NCI-H69 (cell line): ENCODE measurements at places on chromosomes 11 and 22.
A peak's percentile ranks its signal among the peaks of the same experiment; 100 is the strongest.

GRCh38 chr22:44119669-44120313 lies 60.9 kb upstream of the PARVG start:
- no peak for DNase-seq

DNA sequence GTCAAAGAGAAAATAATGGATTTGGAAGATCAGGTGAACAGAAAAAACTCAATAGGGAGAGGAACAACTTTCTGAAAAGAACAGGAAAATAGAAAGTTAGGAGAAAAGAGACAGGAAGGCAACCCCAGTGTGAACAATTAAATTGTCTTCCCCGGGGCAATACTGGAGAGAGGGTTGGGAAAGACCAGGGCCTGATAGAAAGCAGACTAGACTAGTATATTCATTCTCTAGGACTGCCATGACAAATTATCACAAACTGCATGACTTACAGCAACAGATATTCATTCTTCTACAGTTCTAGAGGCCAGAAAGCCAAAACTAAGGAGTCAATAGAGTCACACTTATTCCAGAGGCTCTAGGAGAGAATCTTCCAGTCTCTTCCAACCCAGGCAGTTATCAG lies 482.8 kb downstream of the SOX6 start:
- no peak for DNase-seq

DNA sequence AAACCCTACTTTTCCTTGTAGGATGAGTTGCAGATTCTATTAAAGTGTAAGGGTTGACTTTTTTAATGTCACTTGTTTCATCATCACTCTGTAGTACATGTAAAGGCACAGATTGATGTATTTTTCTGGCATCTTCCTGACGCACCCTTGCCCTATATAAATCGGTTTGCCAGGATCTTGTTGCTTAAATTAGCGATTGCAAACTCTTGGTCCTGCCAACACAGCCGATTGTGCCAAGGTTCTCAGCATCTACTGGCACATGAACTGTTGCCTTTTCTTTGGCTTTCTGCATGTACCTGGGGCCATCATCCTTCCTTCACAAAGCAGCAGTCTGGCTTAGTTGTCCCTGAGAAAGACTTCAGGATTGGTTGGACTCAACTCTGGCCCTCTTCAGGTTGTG lies 7.5 kb upstream of the LIN7C start:
- DNase-seq = no peak

DNA sequence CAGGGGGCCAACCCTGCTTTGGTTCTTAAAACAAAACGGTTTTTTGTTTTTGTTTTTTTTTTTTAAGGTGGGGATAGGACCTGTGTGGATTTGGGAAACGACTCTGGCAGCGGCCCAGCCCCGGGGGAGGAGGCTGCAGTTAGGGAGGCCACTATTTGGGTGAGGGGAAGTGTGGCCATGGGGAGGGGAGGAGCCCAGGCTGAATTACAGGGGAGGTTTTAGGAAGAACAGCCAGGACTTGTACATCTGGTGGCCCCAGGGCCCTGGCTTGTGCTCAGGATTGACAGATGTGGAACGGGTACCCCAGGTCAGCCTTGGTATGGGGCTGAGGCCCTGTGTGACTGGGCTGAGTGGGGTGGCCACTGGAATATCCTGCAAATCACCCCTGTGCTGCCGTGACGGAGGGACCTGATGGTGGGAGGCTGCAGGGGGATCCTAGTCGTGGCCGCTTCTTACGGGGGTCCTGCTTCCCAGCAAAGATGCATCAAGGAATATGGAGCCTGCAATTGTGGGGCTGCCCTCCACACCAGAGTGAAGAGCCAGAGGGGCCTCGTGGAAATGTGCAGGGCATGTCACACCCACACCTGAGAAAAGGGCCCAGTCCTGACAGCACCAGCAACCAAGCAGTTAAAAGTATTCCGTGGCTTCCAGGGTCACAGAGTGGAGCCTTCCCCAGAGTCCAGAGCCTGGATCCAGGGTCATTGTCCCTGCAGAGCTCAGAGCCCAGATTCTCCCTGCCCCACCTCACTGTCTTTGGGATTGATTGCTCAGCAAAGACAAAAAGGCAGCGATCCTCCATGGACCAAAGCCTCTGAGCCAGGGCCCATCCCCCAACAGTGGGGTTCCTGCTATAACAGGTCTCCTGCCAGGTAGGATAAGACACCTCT lies 55.2 kb upstream of the WNT7B start:
- peak; percentile 67 for DNase-seq

- DNase-seq = no peak
These were observed 93.8 kb upstream of the TOP3B start for GRCh38 chr22:22076361-22076760.

DNA sequence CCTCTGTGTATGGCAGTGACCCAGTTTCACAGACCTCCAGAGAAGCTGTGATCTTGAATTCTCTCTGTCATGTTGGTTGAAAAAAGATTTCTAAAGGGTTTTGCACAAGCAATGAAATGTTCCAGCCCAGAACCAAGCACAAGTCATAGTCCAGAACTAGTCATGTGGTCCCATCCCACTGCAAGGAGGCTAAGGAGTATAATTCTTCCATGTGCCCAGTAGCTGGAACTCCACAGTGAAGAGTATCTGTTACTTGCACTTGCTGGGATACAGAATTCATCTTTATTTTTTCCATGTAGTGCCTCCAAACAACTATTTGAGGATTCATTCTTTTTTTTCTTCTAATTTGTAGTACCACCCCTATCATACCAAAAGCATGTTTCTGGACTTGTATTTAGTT lies 9.9 kb upstream of the MMP8 start:
- DNase-seq = peak; percentile 22

DNA sequence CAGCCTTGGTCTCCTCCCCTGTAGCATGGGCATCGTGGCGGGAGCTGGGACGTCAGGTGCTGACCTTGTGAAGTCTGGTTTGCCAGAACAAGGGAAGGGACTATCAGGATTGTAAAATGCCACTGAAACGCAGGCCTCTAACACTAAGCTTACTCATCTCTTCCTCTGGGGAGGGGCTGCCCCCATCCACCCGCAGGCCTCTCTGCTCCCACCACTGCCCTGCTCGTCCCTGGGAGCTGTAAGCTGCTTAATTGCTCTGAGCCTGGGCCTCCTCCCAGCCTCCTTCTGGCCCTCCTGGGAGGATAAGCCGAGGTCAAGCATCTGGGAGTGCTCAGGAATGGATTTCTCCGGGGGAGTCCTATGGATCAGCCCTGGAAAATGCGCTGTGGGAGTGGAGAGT lies 8.4 kb downstream of the SHISAL1 start:
- no peak for DNase-seq

GRCh38 chr11:62143727-62144126 lies 19.9 kb downstream of the INCENP start:
- no peak for DNase-seq

DNA sequence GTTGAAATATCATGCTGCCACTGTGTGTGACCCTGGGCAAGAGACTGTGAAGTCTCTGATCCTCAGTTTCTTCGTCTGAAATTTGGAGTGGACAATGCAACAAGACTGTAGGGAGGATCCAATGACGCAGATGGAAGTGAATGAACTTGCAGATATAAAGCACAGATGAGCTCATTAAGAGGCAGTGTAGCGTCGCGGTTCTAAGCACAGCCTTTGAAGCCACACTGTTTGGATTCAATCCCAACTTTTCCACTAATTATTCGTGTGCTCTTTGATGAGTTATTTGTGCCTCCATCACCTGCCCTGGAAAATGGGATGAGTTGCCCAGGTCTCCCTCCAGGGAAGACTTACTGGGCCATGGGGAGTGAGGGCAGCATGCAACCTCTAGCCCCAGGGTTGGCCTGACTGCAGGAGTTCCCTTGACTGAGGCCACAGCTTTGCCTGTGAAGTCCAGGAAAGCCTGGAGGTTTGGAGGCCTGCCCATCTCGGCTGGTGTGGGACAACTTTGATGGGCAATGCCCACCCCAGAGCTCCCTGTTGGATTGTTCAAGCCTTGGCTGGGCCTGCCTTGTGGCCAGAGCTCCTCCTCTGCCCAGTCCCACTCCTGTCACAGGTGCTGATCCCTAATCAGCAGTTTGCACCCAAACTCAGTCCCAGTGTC lies 266.0 kb upstream of the B3GAT1 start:
- no peak for DNase-seq

DNA sequence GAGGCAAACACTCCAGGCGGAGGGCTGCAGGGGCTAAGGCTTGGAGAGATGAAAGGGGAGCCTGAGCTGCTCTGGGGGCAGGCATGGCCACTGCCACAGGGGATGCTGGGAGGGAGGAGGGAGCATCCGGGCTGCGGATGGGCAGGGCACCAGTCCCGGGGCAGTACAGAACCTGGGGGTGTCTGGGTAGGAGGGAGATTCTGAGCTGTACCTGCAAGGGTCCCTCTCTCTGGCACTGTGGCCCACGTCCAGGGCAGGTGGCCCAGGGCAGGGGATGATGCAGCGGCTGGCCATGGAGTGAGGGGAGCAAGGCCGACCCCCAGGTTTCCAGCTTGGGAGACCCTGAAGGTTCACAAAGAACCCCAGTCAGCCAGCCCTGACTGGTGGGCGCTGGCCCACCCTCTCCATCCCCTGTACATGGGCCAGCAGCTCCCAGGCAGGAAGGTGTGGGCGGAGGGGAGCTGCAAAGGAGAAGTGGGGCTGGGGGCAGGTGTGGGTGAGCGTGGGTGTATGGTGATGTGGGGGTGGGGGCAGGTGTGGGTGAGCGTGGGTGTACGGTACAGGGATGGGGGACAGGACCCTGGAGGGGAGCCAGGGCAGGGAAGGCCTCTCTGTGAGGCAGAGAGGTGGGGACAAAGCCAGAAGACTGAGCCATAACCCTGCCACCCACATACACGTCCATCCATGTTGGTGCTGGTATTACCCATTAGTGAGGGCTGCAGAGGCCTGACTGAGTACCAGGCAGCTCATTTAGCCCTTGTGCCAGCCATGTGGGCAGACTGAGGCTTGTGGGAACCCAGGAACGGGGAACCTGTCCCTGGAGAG lies 2.2 kb upstream of the TNFRSF13C start:
- DNase-seq = peak; percentile 61

DNA sequence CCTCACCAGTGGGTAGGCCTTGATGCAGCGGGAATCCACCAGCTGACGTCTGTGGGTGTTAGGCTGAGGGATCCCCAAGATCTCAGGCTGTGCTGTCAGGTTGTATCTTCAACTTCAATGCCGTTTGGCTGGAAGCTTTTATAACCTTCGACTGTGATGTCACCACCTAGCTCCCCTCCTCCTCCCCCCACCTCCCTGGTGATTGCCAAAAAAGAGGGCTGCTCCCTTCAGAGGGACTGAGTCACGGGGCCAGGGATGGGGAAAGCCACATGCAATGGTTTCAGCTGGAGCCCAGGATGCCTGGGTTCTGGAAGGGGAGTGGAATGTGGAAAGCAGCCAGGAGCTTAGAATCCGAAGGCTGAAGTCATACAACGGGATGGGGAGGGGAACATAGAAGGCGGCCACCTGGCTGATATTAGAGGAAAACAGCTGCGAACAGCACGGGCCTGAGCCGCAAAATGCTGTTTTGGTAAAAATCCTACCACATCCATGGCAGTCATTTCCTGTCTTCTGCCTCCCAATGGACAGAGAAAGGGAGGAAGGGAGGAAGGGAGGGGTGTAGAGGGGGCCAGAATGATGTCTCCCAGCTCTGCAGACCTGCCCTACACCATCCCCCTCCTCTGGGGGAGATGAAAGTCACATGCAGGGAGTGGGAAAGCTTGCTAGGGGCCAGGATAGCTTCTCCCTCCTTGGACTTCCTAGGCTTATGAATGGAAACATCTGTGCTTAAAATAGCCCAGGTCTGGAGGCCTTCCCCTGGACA lies at the start of gene LRRN4CL:
LRRN4CL (minus strand) TSS at position 110 of the 763 bp plus-strand sequence. CDS start 1,022 bp downstream, outside the sequence.
- no peak for DNase-seq

DNA sequence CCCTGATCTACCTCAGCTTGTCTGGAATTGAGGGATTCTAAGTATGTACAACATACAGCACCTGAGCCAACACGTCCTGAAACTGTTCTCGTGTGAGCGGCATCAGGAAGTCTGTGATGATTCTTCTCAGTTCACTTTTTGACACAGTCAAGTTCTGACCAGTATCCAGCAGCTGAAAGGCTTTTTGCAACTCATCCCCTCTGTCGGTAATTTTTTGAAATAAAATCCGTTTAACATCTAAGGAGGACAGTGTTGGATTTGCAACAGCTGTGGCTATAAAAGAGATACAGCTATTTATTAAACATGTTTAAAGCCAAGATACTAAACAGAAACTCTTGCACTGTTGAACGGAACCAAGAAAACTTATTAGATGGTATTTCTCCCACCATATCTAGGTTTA lies 39.3 kb downstream of the EFCAB6 start:
- DNase-seq = no peak

DNA sequence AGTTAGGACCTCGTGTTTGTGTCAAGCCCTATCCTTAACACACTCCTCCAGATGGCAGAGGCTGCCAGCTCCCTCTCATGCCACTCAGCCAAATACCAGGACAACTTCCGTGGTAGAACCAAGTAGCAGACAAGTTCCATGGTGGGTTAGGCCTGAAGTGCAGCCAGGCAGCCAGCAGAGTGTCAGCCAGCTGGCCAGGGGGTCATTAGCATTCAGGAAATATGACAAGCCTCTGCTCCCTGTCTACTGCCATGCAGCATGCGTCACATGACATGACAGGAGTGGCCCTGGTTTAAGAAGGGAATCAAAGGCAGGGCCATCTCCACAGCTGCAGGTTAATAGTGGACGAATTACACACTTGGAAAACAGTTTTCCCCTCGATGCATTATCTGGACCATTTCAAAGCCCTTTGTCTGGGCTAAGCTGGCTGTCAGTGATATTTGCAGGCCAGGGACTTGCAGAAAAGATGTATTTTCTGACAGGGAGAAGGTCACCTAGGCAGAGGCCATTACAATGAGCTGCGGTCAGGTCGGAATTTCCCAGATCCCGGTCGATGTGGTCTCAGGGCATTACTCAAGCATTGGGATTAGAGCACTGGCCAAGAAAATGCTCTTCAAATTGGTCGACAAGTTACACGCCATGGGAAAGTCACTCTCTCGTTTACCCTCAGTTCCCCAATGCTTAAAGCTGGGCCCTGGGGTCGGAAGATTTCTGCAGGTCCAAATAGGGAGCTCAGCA lies 461.7 kb upstream of the CADM1 start:
- DNase-seq = peak; percentile 66

DNA sequence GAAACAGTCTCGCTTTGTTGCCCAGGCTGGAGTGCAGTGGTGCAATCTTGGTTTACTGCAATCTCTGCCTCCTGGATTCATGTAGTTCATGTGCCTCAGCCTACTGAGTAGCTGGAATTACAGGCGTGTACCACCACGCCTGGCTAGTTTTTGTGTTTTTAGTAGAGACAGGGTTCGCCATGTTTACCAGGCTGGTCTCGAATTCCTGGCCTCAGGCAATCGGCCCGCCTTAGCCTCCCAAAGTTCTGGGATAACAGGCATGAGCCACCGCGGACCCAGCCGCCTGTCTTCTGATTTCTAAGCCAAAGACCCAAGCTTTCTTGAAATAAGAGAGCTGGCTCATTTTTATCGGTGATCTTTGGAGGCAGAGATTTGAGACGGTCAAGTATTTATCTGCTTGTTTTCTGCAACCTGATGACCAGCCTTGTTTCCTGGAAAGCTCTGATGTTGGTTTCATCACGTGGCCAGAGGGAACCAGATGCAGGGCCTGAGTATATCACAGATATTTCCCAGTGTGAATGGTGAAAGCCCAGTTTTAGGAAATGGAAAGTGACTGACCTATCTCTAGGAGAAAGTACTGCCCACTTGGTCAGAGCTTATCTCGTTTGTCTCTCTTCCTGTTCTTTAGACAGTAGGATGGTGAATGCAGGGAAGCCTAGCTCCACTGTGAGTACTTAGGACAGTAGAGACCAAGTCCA lies 5.7 kb upstream of the SIDT2 start:
- no peak for DNase-seq

GRCh38 chr11:131645237-131645636 lies 274.8 kb downstream of the NTM start:
- no peak for DNase-seq
